Stimulated activated CD8-positive, alpha-beta memory T cell treated with anti-CD3 and anti-CD28 coated beads, Interleukin-7, amount 100 ng/mL, for 4 hours (primary cell): ENCODE measurements at places on chromosomes 12 and 14.

- DNase-seq = no peak
Observed at GRCh38 chr14:60315196-60315990, 66.4 kb downstream of the PPM1A start.

DNA sequence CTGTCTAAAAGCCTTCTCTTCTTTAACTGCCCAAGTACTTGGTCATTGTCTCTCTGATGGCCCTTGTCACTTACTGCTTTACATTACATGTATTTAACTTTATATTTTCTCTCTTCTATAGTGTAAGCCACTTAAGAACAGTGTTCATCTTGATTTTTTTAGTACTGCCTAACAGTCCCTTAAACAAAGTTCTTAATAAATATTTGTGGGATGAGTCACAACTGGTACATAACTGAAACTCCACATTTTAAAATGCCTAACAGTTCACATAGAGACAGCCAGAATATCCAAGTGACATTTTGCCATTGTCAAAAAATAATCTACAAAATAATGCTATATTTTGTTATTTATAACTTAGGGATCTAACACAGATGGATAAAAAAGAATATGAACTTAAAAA, 146.6 kb downstream of the STXBP6 start:
- no peak for DNase-seq

- DNase-seq = no peak
Observed at GRCh38 chr14:67523764-67524633, 9.1 kb upstream of the PLEKHH1 start.

GRCh38 chr14:93128725-93129459, 13.2 kb upstream of the ITPK1 start:
- DNase-seq = no peak

- DNase-seq = no peak
Observed at GRCh38 chr14:58149196-58149595, 2.8 kb downstream of the ARMH4 start.

DNA sequence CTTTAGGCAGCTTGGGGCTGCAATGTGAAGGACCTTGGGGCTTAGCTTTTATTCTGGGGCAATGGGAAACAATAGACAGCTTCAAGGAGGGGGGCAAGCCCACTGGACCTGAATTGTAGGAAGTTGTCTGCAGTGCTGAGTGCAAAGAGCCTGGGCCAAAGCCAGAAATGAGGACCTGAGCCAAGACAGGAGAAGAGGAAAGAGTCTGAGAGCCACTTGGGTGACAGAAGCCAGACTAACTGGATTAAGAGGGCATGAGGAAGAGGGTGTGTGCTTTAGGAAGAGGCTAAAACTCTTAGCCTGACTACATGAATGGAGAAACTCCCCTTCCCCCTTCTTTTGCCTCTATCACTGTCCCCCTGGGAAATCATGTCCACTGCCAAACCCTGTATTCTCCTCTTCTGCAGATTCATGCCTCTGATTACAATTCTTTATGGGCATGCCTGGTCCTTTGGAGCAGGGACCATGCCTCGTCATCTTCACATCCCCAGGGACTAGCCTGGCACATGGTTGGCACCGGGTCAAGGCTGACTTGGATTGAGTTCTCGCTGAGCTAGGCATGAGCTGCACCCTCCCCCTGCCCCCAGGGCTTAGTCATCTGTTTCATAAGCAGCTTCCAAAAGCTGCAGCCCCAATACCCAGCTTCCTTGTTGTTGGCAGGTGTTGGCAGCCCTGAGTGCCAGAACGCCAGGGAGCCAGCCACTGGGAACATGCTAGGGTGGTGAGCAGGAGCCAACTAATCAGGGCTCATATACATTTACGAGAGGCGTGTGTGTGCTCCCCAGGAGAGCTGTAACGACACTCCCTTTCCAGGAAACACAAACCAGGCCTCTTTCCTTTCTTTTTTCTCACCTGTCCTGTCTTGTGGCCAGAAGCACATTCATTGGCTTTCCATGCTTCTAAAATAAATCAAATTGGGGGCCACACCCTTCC, 27.7 kb upstream of the JDP2 start:
- DNase-seq = no peak

DNA sequence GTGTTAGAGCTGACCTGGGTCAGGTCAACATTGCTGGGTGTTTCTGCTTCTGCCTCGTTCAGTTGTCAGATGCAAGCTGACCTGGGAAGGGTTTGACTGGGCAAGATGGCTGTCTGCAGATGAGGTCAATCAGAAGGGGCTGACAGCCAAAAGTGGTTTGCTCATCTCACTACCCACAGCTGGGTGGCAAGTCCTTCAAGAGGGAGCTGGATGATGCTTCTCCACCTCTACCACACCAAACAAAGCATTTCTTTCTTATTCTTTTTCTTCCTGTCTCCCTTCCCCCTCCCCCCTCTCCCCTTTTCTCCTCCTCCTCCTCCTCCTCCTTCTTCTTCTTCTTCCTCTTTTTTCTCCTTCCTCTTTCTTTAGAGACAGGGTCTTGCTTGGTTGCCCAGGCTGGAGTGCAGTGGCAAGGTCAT, 268.2 kb upstream of the PLEKHG7 start:
- no peak for DNase-seq

DNA sequence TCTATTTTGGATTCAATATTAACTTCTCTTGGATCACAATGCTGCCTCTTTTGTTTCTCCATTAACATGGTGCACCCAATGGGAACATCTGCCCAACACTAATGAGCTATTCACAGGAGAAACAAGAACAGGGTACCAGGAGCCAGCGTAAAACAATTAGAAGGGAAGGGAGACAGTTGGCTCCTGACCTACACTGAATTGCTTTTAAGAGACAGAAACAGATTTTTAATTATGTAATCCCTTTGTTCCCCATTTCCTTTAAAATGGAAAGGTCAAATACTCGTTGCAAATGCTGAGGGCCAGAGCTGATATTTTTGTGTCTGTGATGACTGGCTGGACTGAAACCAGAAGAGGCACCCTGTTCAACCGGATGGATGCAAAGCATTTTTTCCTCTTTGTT, 108.3 kb downstream of the SEC23A start:
- DNase-seq = no peak

GRCh38 chr12:89882050-89882449, 173.4 kb upstream of the ATP2B1 start:
- no peak for DNase-seq

DNA sequence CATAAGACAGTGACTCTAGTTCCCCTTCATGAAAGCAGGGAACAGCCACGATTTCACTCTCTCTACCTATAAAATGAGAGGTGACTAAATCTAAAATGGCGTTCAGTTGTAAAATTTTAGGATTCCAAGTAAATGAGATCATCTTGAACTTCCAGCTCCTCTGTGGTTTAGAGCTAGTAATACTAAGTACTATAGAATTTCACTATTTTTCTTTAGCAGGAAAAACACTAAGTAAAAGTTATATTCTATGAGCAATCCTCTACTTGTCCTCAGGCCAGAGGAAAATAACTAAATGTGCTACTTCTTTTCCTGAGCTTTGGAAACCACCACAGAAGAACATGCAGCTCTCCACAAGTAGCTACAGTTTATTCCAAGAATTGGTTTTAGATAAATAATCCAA, 55.6 kb downstream of the NIN start:
- no peak for DNase-seq

DNA sequence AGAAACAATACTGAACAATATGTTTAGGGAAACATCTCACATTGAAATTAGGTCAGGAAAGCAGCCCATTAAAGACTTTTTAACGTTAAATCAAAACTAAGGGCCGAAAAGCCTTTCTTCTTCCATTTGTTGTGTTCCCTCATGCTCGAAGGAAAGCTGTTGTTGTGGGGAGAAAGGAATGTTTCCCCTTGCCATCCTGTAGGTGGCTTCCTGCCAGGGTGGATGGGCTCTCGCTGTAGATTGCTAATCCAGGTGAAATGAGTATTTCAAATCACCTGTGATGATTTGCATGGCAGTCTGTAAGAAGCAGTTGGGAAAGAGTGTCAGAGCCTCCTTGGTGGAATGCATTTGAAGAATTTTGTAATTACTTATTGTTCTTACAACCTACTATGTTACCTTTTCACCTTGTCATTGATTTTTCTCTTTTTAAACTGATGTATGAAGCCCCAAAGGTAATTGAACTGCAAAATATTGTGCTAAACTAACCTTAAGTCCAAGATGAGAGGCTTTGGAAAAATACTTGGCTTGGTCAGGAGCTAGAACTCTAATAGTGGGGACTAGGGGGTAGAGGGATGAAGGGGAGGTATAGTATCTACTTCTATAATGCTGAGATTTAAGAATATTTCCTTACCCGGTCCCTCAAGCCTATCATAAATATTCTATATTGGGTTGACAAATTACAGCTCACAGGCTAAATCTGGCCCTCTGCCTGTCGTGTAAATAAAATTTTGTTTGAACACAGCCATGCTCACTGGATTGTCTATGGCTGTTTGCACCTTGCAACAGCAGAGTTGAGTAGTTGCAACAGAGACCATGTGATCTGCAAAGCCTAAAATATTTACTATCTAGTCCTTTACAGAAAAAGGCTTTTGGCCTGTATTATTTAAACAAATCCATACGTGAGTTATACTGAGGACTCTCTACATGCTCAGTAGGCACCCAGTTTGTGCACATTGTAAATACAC, 7.7 kb upstream of the DCP1B start:
- DNase-seq = no peak

DNA sequence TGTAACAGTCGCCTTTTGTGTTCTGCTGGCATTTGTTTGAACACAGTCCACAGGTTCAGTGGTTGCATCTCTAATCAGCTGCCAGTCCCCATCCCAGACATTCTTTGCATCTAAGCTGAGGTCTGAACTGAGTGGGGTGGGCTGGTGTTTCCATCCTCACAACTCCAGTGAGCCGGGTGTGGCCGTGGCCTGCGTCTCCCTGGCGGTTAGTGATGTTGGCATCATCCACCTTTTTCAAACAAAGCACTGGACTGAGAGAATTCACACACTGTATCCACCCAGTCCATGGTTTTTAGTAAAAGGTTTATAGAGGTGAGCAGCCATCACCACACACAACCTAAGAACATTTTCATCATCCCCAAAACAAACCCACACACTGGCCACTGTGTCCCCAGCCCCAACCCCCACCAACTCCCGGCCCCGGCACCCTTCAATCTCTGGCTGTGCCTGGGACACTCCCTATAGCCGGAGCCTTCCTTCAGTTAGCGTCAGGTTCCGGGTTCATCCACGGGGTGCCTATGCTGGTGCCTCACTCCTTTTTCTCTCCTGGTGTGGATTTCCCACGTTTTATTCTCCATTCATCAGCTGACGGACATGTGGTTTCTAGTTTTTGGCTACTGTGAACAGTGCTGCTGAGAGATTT, 6.5 kb downstream of the DDX51 start:
- no peak for DNase-seq

DNA sequence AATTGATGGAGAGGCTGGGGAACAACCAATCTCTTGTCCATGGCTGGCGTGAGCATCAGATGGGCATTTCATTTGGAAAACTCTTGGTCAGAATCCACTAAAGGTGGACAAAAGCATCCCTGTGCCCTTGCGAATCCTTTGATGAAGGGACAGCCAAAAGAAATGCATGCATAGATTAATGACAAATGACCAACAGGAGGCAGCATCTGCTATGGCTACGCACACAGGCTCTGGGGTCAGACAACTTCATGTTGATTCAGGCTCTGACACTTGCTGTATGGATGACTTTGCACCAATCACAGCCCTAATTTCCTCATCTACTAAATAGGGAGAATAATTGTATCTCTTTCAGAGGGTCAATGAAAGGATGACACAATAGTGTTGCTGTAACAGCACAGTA, 117.5 kb downstream of the ASCL4 start:
- no peak for DNase-seq

- no peak for DNase-seq
Observed at GRCh38 chr12:9184276-9184675, 23.9 kb downstream of the PZP start.

DNA sequence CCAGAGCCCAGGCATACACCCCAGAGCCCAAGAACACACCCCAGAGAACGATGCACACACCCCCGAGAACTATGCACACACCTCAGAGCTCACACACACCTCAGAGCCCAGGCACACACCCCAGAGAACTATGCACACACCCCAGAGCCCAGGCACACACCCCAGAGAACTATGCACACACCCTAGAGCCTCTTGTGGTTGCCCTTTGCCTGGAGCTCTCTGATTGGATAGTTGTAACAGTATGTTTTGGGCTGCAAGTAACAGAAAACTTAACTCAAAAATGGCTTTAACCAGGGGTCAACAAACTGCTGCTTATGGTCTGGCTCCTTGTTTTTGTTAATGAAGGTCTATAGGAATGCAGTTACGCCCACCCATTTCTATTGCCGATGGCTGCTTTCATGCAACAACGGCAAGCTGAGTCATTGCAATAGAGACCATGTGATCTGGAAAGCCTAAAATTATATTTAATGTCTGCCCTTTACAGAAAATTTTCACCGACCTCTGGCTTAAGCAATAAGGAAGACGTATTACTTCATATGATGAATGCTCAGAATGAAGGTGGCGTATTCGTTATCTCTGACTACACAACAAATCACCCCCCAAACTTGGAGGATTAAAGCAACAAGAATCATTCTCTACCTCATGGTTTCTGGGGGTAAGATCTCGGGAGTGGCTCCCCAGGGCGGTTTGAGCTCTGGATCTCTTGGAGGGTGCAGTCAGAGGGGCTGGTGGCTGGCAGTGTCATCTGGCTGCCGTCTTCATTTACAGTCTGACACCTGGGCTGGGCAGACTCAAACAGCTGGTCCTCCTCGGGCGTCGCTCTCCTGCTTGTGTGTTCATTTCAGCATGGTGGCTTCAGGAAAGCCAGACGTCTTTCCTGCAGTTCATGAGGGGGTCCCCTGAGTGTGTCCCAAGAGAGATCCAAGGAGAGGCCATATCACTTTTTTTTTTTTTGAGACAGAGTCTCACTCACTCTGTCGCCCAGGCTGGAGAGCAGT, 66.3 kb upstream of the NCOR2 start:
- no peak for DNase-seq

- no peak for DNase-seq
Observed at GRCh38 chr14:36028218-36028617, 148.3 kb downstream of the PTCSC3 start.

GRCh38 chr14:92986254-92987147, 63.6 kb downstream of the CHGA start:
- DNase-seq = no peak

DNA sequence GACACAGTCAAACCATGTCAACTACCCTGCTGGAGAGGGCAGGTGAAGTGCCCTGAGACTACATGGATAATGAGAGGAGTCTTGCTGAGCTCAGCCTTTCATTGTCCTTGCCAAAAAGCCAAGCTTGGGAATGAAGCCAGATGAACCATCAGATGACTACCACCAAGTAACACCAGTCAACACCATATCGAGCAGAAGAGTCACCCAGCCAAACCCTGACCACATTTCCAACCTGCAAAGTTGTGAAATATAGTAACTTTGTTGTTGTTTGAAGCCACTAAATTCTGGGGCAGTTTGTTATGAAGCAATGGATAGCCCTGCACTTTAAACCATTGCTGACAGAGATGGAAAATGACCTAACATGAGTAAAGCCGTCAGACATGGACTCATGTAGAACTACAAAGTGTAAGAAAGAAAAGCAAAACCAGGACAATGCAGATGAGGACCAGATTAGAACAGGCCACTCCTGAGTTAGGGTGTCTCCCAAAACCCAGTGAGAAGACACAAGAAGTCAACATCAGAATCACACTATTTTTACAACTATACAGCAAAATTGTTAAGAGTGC, 12.5 kb upstream of the CRADD start:
- DNase-seq = no peak
